ENCODE measurements at places on chromosomes 1 and 21.

GRCh38 chr21:41921021-41921420 lies 32.8 kb downstream of the C2CD2 start:
- DNase-seq, result no peak

GRCh38 chr1:115137191-115137590 lies 47.9 kb upstream of the TSPAN2 start:
- no peak for DNase-seq

DNA sequence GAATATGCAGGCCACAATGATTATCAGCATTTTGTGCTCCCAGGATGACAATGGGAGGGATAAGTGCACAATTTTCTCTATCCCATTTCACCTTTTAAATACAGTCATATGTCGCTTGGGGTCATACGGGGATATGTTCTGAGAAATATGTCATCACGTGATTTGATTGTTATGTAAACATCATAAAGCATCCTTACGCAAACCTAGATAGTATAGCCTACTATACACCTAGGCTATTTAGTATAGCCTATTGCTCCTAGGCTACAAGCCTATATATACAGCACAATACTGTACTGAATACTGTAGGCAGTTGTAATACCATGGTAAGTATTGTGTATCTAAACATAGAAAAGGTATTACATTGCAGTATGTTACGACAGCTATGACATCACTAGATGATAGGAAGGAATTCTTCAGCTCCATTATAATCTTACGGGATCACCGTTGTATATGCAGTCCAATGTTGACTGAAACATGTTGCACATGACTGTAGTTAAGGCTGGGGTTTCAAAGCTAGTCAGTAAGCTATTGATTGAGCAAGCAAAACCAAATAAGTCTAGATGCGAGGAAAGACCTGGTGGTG lies 18.9 kb downstream of the RUSC1 start:
- DNase-seq, result no peak

DNA sequence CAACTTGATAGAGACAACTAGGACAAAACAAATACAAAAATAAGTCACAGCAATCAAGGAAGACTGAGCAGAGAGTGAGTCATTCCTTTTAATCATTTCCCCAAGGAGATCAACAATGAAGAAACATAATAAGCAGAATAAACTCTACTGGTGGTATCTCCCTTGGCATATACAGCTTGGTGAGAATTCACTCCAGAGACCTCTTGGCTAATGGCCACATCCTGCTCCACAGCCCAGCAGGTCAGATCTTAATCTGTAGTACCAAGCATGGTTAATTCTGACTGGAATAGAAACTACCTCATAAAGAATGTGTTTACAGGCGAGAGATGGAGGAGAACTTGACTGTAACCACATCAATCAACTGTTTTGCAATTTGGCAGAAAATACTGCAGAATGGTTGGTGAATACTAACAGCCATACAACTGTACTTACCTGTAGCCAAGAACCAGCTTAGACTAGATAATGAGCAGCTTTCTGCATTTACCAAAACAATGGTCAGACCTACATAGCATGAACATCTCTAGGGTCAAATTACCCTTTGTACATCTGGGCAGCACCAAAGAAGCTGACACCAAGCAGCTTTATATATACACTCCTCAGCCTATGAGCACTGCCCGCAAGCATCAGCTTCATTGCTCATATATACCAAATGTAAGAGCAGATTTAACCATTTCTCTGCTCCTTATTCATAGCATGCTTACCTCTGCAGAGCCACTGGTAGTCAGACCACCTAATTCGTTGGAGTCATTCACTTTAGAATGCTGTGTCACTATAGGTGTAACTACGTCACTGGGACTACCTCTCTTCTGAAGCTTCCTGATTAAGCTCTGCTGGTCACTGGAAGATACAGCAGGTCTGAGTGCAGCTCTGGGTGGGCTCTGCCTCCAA lies 51.0 kb downstream of the KIAA0319L start:
- DNase-seq, result no peak

GRCh38 chr1:154290921-154291320 lies 18.5 kb downstream of the HAX1 start:
- DNase-seq, result no peak

GRCh38 chr1:43998000-43998378 lies 6.6 kb downstream of the CCDC24 start:
- DNase-seq, result no peak

GRCh38 chr1:15432324-15432723 lies 5.9 kb upstream of the CTRC start:
- DNase-seq, result no peak

- no peak for DNase-seq
Measured at GRCh38 chr21:27017246-27017645, 50.4 kb upstream of the ADAMTS5 start.

GRCh38 chr1:92956254-92957029 lies 4.8 kb downstream of the DIPK1A start:
- no peak for DNase-seq

DNA sequence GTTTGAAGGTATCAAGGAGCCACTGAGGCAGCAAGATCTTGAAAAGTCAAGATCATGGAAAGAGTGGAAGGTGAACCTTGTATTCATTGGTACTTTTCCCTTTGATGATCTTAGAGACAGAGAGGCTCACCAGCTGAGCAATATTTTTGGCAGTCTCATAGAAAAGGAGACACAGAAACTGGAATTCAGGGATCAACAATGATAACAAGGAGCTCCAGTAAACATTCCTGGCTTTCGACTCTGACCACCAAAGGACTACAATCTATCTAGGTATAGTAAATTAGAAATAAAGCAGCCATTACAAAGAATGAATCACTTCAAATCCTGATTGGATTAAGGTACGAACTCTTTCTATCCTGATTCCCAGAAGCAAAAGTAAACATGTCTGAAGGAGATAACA lies 615.4 kb downstream of the KIF26B start:
- DNase-seq, result no peak

- DNase-seq, result no peak
Measured at GRCh38 chr1:5198328-5198727, 543.9 kb downstream of the AJAP1 start.
